ENCODE measurements at places on chromosomes 3 and 15.

- no peak for DNase-seq
These were observed 197.2 kb downstream of the MEIS2 start for GRCh38 chr15:36903195-36903594.

GRCh38 chr3:150599611-150600297 is 3.4 kb upstream of the SELENOT start:
- DNase-seq: no peak

DNA sequence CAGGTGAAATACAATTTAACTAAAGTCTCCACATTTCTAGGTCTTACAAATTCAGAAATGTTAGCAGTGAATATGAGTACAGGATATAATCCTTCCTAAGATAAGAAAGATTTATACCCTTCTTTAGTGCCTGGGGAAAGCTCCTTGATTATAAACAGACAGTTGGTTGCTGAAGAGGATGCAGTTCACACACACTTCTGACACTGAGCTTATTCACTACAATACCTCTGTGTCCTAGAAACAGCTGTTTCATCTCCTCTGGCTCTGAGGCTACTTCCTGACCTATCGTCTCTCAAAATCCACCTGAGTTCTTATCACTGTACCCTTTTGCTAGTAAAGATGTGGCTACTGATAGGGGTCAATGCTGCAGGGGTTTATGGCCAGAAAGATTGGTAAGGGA is 57.1 kb downstream of the TP63 start:
- DNase-seq: no peak

- no peak for DNase-seq
These were observed 211.1 kb upstream of the GADL1 start for GRCh38 chr3:31105438-31106077.

- DNase-seq: no peak
These were observed 2.0 kb upstream of the TPM1 start for GRCh38 chr15:63040509-63040908.

DNA sequence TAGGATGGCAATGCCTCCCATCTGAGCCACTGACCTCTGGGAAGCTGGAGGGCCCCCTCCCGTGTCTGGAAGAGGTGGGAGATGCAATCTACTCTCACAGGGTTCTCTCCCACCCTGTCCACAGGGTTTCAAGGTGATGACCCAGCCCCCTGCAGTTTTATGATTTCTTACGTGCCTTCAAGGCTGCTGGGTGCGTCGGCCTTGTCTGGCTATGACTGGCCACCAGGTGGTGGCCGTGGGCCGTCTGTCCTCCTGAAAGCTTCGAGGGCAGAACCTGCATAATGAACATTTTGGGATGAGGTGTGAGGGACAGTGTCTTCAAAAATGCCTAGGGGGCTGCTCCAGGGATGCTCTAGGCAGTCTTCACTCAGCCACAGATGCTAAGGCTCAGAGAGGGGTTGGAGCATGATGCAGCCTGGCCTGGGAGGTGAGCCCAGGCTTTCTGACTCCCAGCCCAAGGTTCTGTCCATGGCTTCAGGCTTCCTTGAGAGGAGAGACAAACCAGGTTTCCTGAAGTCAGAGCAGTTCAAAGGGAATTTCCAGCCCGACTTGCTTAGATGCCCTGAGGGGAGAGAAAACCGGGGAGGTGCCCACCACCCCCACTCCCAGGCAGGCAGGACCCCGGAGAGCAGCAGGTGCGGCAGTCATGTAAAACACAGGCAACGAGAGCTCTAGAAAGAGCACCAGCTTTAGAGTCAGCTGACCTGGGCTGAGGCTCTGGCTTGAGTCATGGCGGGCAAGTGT is 18.7 kb downstream of the ISG20 start:
- no peak for DNase-seq

- no peak for DNase-seq
These were observed 864 bp upstream of the NEO1 start for GRCh38 chr15:73051391-73051806.

DNA sequence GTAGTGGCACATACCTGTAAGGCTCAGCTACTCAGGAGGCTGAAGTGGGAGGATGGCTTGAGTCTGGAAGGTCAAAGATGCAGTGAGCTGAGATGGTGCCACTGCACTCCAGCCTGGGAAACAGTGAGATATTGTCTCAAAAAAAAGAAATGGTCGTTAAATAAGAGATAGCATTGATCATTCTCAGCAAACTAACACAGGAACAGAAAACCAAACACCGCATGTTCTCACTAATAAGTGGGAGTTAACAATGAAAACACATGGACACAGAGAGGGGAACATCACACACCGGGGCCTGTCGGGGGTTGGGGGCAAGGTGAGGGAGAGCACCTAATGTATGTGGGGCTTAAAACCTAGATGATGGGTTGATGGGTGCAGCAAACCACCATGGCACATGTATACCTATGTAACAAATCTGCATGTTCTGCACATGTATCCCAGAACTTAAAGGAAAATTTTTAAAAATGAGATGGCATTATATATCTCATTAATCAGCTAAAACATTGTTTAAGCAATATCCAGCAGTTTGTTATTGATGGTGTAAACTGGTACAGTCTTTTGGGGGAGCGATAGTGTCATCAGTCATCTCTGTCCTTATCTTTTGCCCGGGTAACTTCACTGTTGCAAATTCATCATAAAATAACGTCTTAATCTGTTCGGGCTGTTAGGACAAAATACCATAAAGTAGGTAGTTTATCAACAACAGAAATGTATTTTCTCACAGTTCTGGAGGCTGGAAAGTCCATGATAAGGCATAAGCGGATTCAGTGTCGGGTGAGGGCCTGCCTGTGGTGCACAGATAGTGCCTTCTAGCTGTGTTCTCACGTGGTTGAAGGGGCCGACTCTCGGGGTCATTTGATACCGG is 1.7 kb upstream of the MAN2A2 start:
- DNase-seq: no peak

- no peak for DNase-seq
These were observed 128.1 kb downstream of the RPL22L1 start for GRCh38 chr3:170741756-170742529.

GRCh38 chr3:194447161-194447560 is 39.6 kb downstream of the ATP13A3 start:
- DNase-seq: no peak

- DNase-seq: no peak
These were observed 42.8 kb upstream of the TMEM115 start for GRCh38 chr3:50401978-50402595.

DNA sequence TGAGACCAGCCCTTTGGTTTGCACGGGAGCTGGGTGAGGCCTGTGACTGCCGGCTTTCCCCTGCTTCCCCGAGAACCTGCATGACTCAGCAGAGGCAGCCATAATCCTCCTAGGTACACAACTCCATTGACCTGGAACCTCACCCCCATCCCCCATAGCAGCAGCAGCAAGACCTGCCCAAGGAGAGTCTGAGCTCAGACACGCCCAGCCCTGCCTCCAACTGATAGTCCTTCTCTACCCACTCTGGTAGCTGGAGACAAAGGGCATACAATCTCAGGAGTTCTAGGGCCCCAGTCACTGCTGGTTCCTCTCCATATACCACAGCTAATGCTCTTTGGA is 141.0 kb upstream of the ARHGEF26 start:
- DNase-seq: no peak

DNA sequence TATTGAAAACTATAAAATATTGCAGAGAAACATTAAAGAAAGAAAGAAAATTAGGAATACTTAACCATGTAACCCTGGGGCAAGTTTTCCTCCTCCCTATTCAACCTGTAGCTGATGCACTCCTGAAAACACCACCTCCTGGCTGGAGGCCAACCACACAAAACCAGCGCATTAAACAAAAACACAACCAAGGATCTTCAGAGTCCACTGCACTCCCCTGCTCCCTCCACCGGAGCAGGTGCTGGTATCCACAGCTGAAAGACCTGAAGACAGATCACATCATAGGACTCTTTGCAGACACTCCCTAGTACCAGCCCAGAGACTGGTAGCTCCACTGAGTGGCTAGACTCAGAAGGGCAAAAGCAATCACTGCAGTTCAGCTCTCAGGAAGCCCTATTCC is 13.6 kb upstream of the ADAMTS17 start:
- DNase-seq: no peak

- DNase-seq: no peak
These were observed 325.3 kb downstream of the THSD4 start for GRCh38 chr15:71440489-71441110.

DNA sequence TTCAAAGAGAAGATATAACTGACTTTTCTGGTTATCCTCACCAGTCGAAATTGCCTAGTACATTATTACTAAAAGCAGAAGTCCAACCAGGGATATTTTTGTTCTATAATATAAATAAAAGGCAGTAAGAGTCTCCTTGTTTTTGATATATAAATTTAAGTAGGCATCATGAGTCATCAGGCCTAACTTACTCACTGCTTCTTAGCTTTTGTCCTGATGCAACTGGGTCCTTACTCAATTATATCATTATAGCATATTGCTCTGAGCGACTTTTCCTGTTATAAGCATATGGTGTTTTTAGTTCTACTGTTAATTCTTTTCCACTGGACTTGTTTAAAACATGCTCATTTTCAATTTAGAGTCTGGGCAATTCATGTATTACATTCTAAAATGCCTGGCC is 910.1 kb downstream of the MCTP2 start:
- no peak for DNase-seq

DNA sequence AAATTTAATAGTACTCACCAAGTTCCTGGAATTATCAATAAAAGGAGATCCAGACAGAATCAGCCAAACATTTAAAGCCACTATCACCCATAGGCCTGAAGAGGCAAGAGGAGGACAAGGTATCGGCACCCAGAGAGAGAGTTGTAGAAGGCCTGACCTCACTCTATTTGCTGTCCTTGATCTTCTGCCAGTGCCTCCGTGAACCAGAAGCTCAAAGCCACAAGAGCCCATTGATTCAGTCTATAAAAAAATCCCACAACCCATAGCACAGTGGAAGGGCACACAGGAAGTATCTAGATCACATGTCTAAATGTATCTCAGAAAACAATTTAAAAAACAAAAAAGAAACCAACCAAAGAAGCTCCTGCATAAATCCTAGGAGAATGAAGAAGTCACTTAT is 68.6 kb upstream of the FAM174B start:
- no peak for DNase-seq

- no peak for DNase-seq
These were observed 415.8 kb upstream of the GOLIM4 start for GRCh38 chr3:168511428-168512014.

DNA sequence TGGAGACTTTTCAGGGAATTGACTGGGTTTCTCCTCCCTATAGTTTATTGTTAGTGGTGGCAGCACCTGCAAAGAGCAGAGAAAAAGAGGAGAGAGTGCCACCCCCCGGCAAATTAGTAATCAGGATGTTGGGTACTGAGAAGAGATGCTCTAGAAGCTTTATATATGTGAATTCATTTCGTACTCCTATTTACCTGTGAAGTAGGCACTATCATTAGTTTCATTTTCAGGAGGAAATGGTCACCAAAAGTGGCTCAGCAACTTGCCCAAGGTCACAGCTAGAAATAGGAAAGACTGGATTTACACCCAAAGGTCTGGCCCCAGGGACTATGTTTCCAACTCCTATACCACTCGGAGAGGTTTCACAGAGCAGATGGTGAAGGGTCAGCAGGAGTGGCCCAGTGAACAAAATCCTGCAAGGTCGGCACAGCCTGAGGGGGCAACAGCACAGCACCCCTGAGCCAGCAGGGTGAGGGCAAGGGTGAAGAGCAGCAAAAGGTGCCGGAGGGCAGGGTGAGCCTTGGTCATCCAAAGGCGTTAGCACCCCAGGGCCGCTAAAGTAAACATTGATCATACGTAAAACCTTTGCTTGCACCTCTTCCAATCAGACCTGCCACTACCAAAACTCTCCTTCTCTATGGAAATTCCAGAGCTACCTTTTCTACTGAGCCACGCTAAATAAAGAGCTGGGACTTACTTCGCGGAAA is 23.6 kb downstream of the VGLL4 start:
- no peak for DNase-seq

DNA sequence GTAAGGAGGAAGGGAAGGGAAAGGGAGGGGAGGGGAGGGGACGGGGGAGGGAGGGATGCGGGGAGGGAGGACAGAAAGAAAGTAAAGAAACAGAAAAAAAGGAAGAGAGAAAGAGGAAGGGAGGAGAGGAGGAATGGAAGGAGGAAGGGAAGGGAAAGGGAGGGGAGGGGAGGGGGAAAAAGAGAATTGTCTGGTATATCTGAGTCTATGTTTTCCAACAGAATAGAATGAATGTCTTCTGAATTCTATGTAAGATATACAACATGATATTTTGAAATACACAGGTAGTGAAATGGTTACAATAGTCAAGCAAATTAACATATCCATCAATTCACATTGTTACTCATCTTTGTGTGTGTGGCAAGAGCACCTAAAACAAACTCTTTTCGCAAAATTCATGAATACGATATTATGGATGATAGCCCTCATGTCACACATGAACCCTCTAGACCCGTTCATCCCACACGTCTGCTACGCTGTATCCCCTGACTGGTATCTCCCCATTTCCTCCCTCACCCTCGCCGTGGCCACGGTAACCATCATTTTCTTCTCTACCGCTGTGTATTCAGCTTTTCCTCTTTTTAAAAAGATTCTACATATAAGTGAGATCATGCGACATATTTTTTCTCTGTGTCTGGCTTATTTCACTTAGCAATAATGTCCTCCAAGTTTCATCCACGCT is 168.9 kb downstream of the XXYLT1 start:
- DNase-seq: no peak

GRCh38 chr15:79991826-79992225 is 20.8 kb upstream of the BCL2A1 start:
- no peak for DNase-seq

DNA sequence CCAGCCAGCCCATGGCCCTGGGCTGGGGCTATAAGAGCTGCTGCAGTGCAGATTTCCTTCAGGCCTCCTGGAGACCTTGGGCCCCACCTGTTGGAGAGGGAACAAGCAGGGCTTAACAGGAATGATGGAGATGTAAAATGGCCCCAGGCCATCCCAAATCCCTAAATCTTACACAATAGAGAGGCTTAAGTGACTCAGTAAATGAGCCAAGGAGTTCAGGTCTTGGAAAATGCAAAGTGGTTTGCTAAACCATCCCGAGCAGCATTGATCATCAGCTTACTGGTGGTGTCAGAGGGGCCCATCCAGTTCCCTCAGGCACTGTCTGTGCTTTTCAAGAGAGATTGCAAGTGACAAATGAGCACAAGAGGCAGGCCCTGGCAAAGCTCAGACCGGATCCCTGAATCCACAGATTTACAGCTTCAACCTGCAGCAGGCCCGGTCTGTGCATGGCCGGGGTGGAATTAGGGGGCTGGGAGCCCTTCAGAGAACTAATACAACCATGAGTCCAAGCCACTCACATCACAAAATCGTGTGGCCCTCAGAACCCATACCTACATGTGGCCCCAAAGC is 325.4 kb downstream of the UACA start:
- DNase-seq: no peak

Measured in NCI-H446 treated with DMSO at 0.1 percent for 48 hours (cell line).